ENCODE measurements at places on chromosomes 1 and 21.

DNA sequence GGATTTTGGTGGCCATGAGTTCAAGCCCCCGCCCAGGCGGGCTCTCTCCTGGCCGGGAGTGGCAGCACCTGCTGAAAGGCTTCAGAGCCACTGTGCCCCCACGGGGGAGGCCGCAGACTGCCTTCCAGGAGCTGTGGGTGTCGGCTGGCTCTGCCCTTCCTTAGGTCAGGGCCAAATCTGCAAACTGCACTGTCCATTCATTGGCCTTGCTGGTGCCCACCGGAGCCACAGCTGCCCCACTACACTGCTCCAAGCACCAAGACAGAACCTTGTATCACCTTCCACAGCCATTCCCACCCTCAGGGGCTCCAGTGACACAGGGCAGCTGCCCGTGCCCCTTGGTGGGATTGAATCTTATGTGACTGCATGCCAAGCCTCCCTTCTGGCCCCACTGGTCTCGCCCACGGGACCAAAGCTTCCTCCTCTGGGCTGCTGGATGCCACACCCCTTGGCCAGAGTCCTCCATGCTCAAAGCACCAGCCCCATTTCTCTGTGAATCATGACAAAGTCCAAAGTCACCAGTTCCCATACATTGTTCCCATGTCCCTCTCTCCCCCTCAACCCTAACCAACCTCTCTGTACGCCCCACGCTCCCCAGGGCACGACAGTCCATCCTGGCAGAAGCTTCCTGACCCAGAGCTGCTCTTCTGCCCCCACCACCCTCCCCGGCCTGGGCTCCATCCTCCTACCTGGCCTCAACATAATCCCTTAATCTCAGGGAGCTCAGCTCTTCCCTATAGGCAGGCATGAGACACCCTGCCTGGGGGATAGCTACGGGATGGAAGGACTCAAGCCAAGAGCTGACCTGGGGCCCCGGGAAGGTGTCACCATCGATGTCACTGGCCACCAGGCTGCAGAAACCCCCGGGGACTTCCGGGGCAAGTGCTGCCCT lies 20.9 kb upstream of the GPR153 start:
- DNase-seq = no peak

DNA sequence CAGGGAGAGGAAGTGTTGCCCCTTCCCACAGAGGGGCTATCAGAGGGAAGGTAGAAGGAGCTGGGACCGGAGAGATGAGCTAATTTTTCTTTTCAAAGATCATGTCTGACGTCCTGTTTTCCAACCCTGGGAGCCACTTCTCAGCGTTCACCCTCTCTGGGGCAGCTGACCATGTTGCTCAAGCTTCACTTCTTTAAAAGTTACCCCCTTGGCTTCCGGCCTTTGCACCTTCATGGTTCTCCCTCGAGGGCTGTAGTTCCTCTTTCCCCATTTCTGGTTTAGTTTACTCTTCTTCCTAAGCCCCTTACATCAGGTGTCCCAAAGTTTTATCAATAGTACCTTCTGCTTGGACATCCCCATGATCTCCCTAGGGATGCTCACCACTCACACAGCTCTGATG lies 23.8 kb upstream of the CSF1 start:
- no peak for DNase-seq

DNA sequence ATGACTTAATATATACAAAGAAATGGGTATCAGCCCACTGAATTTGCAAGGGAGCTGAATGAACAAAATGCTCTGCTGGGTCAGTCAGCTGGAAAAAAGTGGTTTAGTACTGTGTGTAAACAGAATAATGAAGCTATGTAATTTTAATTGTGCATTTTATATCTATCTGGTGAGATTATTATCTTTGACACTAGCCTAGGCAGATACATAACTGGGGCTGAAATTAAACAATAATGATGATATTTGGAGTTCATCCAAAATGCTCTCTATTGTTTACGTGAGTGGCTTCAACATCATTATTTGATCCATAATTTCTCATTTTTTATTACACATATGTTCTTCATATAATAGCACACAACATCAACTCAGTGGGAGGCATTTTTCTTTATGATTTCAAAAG lies 208.5 kb upstream of the SNX7 start:
- DNase-seq = no peak

GRCh38 chr1:221839321-221839720 lies 97.4 kb upstream of the DUSP10 start:
- no peak for DNase-seq

DNA sequence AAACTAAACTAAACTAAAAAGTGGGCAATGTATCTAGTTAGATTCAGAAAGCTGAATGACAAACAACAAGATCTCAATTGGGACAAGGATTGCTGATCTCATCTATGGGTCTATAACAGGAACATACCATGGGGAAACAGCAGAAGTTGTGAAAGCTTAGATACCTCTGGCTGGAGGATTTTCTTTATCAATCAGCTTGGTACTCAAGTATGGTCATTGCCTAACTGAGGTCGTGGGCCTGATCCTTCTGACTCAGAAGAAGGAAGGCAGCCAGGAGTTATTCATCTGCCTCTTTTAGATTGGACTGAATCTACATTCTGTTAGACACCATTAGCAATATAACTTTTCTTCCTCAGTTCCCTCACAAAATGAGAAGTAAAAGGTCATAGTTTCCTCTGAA lies 39.7 kb downstream of the DNTTIP2 start:
- no peak for DNase-seq

DNA sequence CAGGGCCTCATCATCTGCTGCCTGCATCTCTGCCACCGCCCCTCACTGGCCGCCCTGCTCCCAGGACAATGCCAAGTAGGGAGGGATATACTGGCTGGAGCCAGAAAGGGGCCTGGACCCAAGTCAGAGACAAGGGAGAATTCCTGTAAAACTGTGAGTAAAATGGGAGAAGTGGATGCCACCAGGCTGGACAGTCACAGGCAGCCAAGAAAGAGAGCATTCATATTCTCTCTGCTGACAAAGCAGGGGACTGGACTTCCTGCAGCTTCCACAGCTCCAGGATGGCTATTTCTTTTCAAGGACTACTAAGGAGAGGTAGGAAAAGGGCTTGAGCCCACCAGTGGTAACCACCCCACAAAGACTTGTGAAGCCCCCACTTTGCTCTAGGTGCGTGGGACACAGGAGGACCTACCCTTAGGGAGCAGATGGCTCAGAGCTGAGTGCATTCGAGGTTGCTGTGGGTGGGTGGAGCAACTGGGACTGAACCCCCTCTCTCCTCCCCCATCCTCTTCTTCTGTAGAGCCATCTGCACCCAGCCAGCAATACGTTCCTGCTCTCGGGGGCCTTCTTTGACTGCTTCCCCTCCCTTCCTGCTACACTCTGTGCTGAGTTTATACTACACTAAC lies 57.5 kb downstream of the GLIS1 start:
- DNase-seq = no peak

Measured in stimulated activated CD4-positive, alpha-beta T cell treated with anti-CD3 and anti-CD28 coated beads, Interleukin-12 subunit alpha, Interleukin-12 subunit beta, amount 100 ng/mL, for 4 hours (primary cell).